Caudate nucleus (tissue), 63 donors: ENCODE measurements at places on chromosomes 12 and 14.

GRCh38 chr14:57834001-57834598 lies 31.8 kb downstream of the SLC35F4 start:
- DNase-seq, result no peak

- DNase-seq, result no peak
These were observed 7.1 kb downstream of the METAP2 start for GRCh38 chr12:95481072-95481471.

- no peak for DNase-seq
These were observed 37.1 kb downstream of the CMKLR1 start for GRCh38 chr12:108302016-108302402.

DNA sequence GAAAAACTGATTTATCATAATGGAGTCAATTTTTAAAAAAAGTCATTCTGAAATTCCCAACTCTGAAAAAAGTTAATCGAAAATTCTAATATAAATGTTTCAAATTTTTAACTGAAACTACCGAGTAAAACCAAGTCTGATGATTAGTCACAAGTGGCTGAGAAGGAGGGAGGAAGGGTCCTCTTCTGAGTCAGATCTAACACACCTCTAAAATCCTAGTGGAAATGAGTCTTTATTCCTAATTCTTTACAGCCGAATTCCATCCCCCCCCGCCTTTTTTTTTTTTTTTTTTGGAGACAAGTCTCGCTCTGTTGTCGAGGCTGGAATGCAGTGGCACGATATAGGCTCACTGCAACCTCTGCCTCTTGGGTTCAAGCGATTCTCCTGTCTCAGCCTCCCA lies 37.9 kb downstream of the RAD9B start:
- no peak for DNase-seq

DNA sequence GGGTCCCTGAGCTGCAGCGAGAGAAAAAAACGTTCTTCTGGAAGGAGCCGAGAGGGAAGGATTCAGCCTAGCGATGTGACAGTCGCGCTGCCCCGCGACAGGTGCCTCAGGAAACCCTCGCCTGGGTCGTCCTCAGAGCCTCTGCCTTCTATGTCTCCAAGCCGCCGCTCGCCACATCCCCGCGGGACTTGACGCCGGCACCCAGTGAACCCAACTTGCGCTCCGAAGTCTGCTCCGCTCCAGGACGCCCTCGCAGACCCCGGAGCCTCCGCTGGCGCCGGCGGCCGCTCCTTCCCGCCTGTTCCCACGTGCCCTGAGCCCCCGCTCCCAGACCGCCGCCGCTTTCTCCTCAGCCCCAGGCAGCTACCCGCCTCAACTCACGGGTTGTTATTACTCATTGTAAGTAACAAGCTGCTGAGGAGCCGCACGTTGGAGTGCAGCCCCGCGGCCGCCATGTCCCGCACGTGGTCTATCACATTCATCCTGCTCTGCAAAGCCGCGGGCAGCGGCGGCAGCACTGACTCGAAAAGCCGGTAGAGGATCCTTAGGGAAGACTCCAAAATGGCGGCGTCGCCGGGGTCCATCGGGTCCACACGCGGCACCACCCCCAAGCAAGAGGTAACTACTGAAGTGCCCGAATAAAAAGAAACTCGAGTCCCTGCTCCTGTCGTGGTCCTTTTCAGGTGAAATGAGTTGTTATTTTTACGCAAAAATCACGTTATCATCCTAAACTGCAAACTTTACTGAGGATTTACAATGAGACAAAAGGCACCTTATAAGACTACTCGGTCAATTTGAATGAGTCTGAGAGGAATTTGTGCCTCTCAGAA lies at the start of gene ANAPC7:
TSS of gene ANAPC7 (minus strand) at position 563 of the 830 bp plus-strand sequence. CDS start at position 482, 81 bp downstream.
- peak; percentile 86 for DNase-seq
